ENCODE measurements at places on chromosomes 2 and 18. TPM values are rescaled to one million over a fixed set of nuclear protein-coding genes. Genes with fewer than 3 reads are reported as not detected.

GRCh38 chr18:40577981-40578365 is 1377.1 kb upstream of the PIK3C3 start:
- no peak for DNase-seq

GRCh38 chr18:58100154-58100553 is 56.1 kb downstream of the NEDD4L start:
- no peak for DNase-seq

DNA sequence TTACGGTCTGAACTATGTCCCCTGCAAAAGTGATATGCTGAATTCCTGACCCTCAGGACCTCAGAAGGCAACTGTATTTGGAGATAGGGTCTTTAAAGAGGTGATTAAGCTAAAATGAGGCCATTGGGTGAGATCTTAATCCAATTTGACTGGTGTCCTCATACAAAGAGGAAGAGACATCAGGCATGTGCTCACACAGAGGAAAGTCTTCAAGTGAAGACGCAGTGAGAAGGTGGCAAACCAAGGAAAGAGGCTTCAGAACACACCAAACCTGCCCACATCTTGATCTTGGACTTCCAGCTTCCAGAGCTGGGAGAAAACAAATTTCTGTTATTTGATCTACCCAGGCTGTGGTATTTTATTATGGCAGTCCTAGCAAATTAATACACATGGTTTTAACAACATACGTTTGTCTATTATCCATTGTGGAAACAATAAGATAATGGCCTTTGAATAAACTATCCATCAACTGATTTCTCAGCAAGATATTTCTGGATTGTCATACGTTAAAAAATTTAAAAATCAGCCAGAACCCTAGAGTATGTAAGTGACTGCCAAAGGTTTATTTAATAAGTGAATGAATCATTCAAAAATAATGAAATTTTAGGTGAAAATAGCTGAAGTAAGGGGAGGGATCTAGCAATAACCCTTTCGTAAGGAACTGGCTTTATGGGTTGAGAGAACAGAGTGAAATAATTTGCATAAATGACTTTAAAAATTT is 6.5 kb downstream of the WIPF1 start:
- DNase-seq, result no peak

DNA sequence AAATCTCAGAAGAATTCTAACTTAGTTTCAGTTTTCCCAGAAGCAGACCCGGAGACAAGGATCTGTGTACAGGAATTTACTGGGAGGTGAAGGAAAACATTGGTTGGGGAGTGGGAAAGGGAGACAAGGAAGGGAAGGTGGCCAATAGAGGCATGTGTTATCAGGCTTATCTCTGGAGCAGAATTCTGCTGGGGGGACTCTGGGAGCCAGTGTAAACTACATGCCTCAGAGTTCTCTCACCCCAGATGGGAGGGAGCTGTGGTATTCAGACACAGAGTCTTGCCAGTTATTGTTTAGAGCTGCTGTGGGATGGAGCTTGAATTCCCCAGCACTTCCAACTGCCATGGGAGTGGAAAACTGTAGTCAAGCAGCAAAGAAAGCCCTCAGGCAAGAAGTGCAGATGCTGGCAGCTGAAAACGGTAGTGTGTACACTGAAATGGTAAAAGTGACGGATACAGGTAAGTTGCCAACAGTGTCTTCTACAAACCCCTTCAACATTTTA is 19.0 kb downstream of the DNPEP start:
- peak; percentile 12 for DNase-seq

- no peak for DNase-seq
These were observed 182.2 kb downstream of the NRP2 start for GRCh38 chr2:205864491-205864890.

- DNase-seq, result no peak
These were observed 19.5 kb downstream of the LIPG start for GRCh38 chr18:49581371-49581770.

DNA sequence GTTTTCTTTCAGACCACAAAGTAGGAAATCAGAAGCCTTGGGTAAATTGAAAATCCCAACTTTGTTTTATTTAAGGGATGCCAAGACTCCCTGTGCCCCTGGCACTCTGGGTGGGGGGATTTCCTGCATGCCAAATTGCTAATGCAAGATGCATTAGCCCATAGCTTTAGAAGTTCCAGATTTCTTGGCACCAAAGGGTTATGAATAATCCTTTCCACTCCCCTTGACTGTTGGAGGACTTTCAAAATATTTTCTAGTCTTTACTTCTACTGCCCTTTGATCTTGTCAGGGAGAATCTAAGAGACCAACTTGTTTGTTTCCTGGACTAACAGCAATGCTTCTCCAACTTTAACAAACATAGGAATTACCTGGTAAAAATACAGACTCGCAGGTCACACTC is 81.8 kb upstream of the TGIF1 start:
- DNase-seq, result no peak

The IL18R1 gene
- total RNA-seq, result 1.4 TPM

The CCBE1 gene
- 0.14 TPM for total RNA-seq

All from dermis blood vessel endothelial cell (primary cell).